ENCODE measurements at places on chromosomes 12 and 14.

- no peak for DNase-seq
These were observed 18.6 kb upstream of the PLEKHG3 start for GRCh38 chr14:64685371-64686281.

- DNase-seq, result no peak
These were observed 187.2 kb downstream of the SYNE2 start for GRCh38 chr14:64040044-64040443.

- DNase-seq, result no peak
These were observed 25.1 kb downstream of the SPPL3 start for GRCh38 chr12:120879102-120879501.

GRCh38 chr12:50991291-50991690 is 34.9 kb downstream of the SLC11A2 start:
- DNase-seq, result no peak

DNA sequence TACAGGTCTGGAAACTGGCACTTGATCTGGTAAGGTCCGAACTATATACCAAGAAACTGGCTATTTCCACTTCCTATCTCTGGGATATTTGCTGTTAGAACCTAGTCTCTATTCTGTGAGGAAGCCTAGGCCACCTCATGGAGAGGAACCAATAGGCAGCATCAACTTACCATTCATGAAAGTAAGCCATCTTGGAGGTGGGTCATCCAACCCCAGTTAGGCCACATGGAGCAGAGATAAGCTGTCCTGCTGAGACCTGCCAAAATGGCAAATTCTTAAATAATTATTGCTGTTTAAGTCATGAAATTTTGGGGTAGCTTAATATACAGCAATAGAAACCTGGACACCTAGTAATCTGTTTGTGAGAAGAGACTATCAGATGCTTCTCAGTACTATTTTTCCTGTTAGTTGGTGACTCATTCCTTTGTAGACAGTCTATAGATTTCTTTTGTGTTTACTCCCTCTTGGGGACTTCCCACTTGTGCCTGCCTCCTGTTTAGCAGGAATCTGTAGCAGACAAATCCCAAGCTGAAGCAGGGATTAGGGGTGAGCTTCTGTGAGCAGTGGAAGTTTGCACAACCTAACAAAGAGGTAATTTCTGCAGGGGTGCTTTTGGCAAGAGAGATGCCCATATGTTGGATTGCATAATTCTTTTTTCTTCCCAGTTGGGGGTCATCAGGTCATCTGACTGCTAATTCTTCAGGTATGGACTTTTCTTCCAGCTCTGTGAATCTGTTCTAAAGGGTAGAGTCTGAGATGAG is 136.8 kb downstream of the IGF1 start:
- DNase-seq, result no peak

- DNase-seq, result no peak
These were observed 14.6 kb upstream of the EIF2B2 start for GRCh38 chr14:74988131-74988530.

DNA sequence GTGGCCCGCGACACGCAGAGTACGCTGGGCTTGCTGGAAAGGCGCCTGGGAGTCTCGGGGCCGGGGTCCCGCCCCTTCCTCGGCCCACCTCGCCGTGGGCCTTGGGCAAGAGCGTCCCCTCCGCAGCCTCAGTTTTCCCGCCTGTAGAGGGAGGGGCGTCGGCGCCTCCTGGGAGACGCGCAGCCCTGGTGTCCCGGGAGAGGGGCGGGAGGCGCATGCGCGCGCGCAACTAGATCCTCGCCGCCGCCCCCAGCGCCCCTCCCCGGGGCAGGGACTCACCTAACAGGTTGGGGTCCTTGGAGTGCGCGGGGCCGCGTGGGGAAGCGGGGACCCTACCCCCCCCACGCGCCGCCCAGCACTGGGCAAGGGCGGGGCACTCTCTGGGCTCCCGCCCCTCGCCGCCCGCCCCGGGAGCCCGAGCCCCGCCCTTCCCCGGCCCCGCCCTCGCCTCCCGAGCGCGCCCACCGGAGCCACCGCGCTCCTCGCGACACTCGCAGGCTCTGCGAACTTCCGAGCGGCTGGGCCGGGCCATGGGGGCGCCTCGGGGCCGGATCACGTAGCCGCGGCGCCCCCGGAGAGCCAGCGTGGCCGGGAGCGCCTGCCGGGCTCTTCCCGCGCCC is at the start of gene KIF26A:
Gene KIF26A (plus strand): TSS at position 490 of the 620 bp plus-strand sequence. CDS start 136 bp downstream, outside the sequence.
- DNase-seq, result no peak

- no peak for DNase-seq
These were observed 69.5 kb downstream of the BCL11B start for GRCh38 chr14:99202516-99202915.
